ENCODE measurements at places on chromosomes 6 and 20. TPM values are rescaled to one million over a fixed set of nuclear protein-coding genes. Genes with fewer than 3 reads are reported as not detected.

Gene OCSTAMP
- total RNA-seq: not detected

Gene SLC16A10
- 11.9 TPM for total RNA-seq

Gene ARMC2
- 10.8 TPM for total RNA-seq

Gene SLA2
- 1.4 TPM for total RNA-seq

Gene ADGRF1
- total RNA-seq: 9.9 TPM
